ENCODE measurements at places on chromosomes 7 and 10.

DNA sequence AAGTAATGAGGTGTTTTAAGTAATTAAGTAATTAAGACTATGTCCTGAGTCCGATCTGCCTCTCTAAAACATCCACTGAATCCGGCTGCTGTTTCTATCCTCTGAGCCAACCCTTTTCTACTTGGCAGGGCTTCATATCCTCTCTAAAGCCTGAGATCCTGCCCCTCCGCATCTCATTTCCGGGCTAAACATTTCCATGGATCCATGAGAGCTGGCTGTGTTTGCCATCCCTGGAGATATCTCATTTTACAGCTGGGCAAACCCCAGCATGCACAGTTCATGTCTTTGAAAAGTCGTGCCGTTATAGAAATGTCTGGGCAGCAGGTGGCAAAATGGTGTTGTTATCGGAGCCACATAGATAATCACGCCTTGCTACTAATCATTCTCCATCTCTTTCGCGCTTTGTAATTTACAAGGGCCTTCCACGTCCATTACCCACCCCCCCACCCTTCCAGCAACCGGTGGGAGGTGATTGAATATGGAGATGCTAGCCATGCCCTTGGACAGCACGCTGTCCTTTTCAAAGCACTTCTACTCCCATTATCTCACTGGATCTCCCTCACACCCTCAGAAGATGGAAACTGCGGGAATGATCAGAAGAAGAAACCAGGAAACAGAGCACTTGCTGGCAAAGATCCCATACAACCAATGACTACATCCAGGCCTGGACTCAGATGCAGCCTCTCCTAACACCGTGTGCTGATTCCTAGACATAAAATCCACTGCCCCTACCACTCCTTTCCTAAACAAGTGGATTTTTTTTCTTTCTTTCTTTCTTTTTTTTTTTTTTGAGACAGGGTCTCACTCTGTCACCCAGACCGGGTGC is 1189.2 kb downstream of the TYW1 start:
- no peak for DNase-seq

DNA sequence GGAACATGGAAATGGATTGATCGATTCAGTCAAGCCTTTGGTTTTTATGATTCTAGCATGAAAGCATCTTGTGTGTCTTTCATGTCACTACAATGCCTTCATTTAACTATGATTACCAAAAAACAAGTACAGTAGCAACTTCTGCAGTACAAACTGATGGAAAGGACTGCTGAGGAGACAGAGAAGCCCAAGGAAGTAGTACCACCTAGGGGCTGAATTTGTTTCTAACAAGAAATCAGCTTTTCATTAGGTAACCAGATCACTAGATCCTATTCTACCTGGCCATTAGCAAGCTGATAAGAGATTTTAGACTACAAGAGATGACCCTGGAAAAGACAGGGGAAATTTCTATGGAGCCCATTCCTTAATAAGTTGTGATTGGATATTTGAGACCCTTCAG is 3.2 kb upstream of the IFIT1 start:
- DNase-seq: peak; percentile 24

- no peak for DNase-seq
These were observed 147.3 kb upstream of the VSTM2A start for GRCh38 chr7:54394834-54395233.

- no peak for DNase-seq
These were observed 101.3 kb downstream of the STRA8 start for GRCh38 chr7:135334830-135335543.

DNA sequence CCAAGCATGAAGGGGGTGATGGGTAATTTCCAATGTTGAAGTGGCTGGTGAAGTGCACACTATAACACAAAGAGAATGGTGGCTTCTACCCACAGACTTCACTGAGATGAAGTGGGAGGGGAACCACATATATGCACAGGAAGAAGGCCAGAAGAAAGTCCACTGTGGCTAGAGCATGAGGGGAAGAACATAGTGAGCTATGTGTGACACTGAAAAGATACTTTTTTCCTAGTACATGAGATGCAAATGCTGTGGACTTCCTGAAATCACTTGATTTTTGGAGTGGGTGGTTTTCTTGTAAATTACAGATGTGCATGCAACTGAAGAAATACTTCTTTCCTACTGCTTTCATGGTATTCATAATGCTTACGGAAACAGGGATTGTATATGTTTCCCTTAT is 115.6 kb upstream of the PHYHIPL start:
- DNase-seq: no peak

DNA sequence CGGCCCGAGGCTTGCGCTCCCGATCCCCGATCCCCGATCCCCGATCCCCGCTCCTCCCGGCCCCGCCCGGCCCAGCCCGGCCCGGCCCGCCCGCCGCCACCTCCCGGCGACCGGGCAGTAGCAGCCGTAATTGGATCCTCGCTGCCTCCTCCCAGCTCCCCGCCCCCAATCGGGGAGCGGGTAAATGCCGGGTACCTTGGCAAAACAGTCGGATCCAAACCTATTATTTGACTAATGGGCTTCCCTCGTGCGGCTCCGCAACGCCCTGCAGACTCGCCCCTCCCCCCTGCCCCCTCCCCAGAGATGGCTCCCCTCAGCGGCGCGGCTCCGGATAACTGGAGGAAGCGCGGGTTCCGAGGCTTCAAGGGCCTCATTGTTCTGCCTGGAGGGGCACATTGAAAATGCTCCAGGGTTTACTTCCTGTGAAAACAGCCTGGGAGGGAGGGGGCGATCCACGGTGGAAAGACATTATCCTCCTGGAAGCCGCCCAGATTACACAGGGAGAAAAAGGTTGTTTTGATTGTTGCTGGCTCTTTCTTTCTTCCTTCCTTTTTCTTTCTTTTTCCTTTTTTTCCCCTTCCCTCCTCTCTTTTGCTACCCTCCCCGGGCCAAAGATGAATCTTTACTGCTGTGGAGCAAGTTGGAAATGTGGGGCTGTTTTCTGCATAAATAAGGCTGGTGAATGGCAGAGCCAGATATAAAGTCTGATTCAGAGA is 94.7 kb upstream of the ZMIZ1 start:
- DNase-seq: peak; percentile 90

- DNase-seq: no peak
These were observed 5.9 kb downstream of the AGR3 start for GRCh38 chr7:16875861-16876260.

GRCh38 chr10:3978761-3979160 is 193.8 kb upstream of the KLF6 start:
- DNase-seq: no peak

- DNase-seq: no peak
These were observed 85.2 kb upstream of the PIK3CG start for GRCh38 chr7:106779877-106780276.

DNA sequence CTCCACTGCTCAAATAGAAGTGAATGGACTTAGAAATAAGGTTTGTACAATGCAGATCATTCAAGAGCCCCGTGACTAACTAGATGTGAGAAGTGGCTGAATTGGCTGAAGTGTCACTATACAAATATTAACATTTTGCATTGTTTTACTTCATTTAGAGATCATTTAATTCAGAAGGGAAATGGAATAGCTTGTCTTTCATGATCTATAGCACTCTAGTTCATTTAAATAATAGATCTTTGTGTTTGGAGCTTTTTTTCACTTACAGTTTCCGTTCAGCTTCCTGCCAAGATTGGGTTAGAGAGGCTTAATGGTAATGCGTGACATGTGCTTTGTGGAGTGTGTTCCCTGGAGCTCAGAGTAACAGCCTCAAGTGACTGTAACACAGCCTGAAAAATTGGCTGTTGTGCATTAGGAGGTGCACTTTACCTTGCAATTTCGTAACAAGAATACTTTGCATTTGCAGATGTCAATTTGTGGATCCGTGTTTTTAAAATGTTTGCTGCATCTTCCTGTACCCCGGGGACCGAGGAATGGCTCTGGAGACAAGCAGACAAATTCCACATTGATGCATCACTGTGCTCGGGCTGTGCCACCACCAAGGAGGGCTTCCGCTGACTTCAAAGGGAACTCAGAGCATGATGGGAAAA is 170.3 kb downstream of the NRP1 start:
- no peak for DNase-seq

GRCh38 chr7:25929448-25929847 is 222.6 kb upstream of the NFE2L3 start:
- DNase-seq: no peak

- DNase-seq: no peak
These were observed 91.5 kb upstream of the THSD7A start for GRCh38 chr7:11923376-11923930.

GRCh38 chr7:2880051-2880450 is 35.9 kb upstream of the GNA12 start:
- no peak for DNase-seq

DNA sequence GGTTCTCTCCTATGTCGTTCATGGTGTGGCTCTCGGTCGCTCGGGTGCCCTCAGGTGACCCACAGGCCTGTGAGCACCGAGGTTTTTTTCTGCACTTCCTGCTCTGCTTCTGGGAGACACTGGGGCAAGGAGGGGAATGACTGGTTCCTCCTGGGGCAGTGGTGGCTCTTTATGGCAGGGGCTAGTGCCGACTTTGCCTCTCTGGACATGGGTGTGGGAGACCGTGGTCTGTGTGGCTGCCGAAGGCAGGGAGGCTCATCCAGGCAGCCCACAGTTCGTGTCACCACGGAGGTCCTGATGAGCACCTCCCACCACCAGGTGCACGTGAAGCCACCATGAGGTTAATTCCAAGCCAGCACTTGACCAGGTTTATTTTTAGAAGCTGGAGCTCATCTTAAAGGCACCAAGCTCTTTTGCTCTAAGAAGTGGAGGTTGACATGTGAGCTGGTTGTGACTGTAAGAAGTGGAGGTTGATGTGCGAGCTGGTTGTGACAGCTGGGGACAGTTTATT is 24.7 kb upstream of the DPYSL4 start:
- no peak for DNase-seq

DNA sequence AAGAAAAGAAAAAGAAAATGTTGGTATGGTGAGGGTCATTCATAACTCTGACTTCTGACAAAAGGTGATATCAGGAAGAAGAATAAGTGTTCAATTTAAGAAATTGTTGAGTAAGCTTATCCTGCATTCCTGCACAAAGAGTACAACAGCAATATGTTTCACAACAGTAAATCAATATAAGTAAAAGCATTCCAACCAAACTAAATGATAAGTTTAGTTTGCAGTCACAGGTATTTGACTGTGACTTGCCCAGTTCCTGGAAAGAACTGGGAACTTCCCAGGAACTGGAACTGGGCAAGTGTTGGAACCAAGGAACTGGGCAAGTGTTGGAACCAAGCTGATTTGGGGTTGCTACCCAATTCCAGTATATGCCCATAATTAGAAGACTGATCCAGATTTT is 35.0 kb downstream of the NEURL1 start:
- no peak for DNase-seq

- no peak for DNase-seq
These were observed 161.0 kb upstream of the TRIM24 start for GRCh38 chr7:138299066-138299465.

GRCh38 chr7:74280985-74281384 is 8.2 kb upstream of the CLIP2 start:
- no peak for DNase-seq

DNA sequence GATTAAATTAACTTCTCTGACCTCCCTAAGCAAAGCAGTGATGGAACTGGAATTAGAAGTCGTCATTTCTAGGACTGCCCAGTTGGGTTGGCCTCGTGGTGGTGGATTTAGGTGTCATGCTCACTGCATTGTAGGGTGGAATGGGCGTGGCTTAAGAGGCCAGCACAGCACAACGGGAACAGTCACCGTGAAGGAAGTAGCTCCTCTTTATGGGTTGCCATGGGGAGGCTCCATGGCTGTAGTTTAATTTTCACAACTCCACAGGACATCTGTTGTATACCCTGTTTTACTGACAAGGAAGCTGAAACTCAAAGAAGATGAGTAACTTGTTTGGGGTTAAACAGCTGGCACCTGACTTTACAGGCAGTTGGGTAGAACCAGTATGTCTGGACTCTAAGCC is 208.3 kb downstream of the CELF2 start:
- no peak for DNase-seq

GRCh38 chr10:125133696-125134482 is 26.5 kb downstream of the CTBP2 start:
- DNase-seq: no peak

DNA sequence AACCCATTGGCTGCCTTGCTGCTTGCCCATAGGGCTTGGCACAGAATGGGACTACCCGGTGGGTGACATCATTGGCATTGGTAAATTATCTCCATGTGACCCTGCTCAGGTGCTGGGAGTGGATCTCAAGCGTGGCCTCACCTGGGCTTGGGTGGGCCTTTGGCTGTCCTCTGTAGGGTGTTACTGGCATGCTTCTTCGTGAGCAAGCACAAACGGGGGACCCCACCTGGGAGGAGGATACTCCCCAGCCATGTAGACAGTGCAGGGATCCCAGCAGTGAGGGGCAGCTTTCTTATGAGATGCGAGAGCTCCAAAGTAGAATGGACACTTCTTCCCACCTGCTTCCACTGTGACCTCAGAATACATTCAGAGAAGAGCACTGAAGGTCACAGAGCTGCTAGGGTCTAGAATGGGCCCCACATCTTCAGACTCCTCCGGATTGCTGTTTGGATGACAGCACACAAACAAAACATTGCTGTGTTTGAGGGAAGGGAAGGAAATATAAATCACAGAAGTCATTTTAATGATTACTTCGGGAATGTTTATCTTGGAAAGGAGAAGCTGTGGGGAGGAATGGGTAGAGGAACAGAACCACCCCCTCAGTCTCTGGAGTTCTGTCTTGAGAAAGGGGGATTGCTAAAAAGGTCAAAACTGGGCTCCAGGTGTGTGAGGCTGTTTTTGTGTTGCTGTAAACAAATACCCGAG is 75.9 kb downstream of the SH2D4B start:
- DNase-seq: no peak

- no peak for DNase-seq
These were observed 544.8 kb downstream of the CNTNAP2 start for GRCh38 chr7:146661435-146661834.

DNA sequence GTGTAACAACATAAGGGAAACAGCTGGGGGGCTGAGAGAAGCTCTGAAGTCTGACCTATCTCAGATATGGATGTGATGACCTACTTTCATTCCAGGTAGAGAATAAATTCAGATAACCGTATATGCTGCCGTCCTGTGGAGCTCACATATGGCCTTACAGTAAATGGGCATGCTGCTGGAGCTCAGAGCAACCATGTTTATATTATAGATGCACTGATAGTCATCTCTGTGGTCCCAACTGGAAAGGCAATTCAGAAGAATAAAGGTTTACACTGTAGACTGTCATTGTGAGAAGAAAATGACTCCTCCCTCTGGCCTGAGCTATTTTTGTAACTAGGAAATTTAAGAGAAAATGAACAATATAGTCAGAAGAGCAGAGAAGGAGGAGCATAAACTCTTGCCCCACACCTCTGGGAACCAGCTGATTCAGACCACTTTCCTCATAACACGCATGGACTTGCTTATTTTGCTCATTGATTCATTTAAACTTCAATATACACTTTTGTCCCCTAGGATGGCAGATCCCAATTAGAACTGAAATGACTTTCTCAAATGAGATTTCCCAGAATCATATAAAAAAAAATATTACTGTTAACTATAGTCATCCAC is 69.9 kb upstream of the NXPH1 start:
- no peak for DNase-seq

DNA sequence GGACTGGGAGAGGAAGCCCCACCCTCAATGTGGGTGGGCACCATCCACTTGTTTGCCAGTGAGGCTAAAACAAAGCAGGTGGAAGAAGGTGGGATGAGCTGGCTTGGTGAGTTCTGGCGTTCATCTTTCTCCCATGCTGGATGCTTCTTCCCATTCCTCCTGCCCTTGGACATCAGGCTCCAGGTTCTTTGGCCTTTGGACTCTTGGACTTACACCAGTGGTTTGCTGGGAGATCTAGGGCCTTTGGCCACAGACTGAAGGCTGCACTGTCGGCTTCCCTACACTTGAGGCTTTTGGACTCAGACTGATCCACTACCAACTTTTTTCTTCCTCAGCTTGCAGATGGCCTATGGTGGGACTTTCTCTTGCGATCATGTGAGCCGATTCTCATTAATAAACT is 106.3 kb downstream of the HERPUD2 start:
- no peak for DNase-seq
